ENCODE measurements at places on chromosomes 6 and 20. TPM values are rescaled to one million over a fixed set of nuclear protein-coding genes. Genes with fewer than 3 reads are reported as not detected.

- no peak for DNase-seq
Observed at GRCh38 chr20:13517831-13518230, 120.9 kb downstream of the TASP1 start.

DNA sequence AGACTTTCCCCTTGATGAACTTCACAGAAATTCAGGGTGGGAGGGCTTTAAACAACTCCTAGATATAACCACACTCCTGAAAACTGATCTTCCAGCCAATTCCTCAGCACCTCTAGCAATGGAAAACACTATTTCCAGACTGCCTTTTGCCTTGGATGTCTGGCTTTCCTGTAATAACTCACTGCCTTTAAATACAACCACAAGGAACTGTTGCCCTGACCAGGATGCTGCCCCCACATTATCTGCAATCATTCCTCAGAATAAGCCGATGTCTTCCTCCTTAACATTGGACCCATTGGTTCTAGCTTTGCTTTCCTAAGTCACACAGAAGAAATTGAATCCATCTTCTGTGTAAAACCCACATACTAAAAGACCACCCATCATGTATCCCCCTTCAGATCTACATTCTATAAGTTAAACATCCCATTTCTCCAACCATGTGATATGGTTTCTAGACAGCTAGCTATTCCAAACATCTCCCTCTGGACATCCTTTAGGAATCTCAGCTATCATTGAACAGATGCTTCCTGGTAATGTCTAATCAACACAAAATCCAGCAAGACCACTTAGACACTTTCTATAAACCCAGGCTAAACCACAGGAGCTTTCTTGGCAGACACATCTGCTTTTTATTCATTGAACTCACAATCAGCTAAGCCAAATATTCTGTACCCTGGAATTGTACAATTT is 95.9 kb upstream of the KCNQ5 start:
- DNase-seq, result no peak

FAM83C gene
- not detected for total RNA-seq

- DNase-seq, result no peak
Observed at GRCh38 chr20:59451066-59451630, 150.7 kb downstream of the EDN3 start.

UNC5CL gene
- 4.2 TPM for total RNA-seq

GRCh38 chr20:57481281-57481711 is 43.6 kb downstream of the CTCFL start:
- no peak for DNase-seq

- no peak for DNase-seq
Observed at GRCh38 chr20:53608456-53609452, 15.1 kb upstream of the ZNF217 start.

ULBP3 gene
- 1.6 TPM for total RNA-seq

DNA sequence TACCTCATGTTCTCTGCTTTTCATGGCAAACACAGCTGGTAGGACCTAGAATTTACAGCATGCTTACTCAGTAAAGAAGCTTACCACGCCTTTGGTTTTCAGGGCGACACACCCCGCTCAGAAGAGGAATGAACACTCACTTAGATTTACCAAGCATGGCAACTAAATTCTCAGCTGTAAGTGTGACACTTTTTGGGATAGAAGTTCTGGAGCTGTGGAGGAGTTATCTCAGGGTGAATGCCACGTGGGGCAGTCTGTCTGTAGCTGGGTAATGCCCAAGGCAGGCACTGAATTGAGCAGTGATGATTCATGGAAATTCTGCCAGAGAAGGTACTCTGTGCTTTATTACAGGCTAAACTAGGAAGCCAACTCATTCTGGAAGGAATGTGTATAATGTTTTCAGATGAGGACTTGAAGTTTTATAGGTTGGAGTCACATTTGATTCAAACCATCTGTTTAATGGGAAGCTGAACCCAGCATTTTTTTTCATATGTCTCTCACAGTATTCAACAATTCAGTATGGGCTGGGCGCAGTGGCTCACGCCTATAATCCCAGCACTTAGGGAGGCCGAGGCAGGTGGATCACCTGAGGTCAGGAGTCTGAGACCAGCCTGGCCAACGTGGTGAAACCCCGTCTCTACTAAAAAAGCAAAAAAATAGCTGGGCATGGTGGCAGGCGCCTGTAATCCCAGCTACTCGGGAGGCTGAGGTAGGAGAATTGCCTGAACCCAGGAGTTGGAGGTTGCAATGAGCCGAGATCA is 3.5 kb upstream of the PRIM2 start:
- DNase-seq, result no peak

DNA sequence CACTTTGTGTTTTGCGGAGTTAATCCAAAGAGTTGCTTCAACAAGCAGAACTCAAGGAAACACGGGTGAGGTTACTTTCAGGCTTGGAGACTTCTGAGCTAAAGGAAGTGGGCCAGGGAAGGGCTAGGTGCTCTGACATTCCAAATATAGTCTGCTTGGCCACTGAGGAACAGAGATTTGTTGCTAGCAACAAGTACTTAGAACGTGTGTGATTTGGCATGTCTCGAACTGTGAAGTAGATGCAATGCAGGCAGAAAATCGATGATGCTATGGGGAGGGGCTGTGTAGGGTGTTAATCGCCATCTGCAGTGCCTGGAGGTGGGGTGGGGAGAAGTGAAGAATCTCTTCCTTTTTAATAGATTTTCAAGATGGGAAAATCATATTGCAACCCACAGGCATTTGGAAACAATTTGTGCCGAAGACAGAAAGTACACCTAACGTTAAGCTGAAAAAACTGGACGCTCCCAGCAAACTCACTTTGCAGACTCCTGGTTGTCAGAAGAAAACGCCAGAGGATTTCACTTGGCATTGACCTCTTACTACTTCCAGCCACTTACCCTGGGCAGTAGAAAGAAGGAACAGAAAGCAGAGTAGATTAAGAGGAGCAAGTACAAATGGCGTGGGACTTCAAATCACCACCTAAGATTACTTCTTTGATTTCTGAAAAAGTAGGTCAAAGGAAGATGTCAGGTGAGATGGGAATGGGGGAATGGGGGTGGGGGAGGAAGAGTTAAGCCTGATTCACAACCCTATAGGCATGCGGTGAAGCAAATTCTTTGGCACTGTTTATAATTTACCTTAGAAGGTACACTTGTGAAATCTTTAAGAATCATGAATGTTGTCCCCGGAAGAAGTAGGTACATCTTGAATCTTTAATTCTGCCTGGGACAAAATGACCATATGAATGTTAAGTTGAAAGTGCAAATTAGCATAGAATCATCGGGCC is 314.1 kb downstream of the CD83 start:
- no peak for DNase-seq

GRCh38 chr6:134535831-134536230 is 217.9 kb upstream of the SGK1 start:
- DNase-seq, result no peak

DEFB132 gene
- total RNA-seq, result not detected

GRCh38 chr6:44531442-44532015 is 144.0 kb downstream of the CDC5L start:
- no peak for DNase-seq

DNA sequence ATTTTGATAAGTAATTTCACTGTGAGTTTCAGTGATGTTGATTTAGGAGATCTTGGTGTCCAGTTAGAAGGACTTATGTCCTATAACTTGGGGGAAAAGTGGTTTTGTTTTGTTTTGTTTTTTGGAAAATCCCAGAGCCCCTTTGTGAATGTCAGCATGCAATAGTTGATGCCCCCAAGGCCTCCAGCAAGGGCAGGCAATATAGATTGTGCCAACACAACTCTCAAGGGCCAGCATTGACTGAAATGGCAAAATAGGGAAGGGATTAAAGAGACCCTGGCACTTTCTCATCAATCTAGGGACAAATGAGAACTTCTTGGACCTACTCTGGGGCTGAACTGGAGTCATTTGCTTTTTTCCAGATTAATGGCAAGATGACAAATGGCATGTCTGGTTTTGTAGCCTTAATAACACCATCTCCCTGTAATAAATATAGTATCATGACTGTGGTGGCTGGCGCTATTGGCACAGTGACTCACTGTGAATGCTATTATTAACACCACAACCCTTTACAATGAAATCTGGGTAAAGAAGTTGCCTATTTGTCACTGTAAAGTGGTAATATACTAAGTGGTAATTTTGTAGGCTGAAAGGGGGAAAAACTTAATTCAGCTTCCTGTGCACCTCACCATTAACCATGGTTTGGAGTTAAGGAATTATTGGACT is 51.8 kb downstream of the ABRACL start:
- DNase-seq, result no peak

PLA2G7 gene
- not detected for total RNA-seq

SYCP2 gene
- 6.0 TPM for total RNA-seq

DNA sequence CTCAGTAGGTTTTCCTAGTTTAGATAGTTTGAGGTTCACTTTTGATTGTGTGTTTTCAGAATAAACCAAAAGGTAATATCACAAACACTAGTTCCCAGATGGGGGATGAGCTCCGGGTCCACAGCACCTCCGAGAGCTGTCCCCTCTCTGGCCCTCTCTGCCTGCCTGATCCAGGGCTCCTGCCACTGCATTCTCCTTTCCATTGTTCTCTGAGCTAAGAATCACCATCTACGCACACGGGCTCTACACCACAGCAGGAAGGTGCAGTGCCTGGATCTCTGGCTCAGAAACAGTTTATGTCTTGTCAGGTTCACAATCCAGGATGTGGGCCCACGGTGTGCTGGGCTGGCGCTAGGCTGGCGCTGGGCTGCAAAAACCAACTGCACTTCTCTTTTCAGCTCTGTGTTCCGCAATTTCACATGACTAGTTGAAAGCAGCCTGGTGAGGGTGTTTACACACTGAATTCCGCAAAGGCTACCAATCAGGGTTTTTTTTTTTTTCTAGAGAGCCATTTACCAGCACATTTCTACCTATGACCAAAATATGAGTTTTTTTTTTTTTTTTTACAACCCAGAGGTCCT is 167.5 kb downstream of the SOD2 start:
- DNase-seq, result no peak

DNA sequence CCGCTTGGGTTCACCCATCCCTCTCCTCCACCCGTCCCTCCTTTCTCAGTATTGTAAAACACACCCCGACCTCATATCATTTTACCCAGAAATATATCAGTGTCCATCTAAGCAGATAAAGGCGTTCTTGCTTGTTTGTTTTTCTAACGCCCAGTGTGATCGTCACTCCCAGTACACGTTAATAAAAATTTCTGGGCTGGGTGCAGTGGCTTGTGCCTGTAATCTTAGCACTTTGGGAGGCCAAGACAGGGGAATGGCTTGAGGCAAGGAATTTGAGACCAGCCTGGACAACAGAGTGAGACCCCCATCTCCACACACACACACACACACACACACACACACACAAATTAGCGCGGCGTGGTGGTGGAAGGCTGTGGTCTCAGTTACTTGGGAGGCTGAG is 24.4 kb upstream of the TFAP2C start:
- no peak for DNase-seq

DNA sequence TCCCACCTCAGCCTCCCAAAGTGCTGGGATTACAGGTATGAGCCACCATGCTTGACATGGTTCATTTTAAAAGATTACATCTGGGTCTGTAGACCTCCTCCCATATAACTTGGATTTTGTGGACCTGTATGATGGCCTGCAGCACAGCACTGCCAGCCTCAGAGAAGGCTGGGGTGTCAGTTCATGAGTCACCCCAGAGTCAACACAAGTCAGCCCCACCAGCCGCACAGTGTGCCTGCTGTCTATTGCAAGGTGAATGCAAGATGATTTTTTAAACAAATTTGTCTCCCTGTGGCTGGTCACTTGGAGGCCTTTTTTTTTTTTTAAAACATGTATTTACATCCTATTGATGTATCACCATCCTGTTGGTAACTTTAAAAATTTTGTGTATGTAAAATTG is 76.7 kb downstream of the RREB1 start:
- DNase-seq, result no peak

DNA sequence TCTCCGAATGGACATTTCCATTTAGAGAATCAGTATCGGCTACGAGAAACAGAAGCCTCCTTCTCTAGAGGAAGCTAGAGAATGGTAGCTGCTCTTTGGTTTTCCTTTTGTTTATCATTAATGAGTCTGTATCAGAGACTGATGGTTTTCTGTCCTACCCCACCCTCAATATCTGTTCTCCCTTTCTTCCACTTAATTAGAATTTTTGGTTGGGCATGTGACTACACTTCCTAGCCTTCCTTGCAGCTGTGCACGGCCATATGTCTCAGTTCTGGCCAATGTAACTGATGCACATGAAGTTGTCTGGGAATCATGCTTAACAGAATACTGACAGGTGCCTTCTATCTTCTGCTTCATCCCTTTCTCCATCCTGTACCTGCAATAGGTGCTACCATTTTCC is 19.0 kb downstream of the RNF24 start:
- no peak for DNase-seq

DNA sequence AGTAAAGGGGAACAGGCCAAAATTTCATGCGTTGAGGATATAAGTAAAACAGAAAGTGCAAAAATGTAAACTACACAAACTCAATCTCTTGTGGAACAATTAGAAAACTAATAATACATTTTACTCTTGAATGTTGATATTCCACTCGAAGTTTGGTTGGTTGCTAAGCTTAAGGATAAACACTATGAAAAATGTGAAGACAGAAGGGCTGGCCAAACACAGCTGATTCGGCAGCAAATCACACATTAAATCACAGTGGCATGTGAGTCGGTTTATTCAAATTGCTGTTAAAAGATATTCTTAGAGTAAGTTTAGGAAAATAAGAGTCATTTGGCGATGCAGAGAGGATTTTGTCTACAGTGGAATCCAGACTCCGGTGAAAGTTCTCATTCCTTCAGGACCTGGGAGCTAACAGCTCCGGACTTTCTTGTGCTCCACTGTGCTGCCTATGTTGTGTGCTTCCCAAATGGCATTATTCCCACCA is 1.4 kb upstream of the EPM2A start:
- DNase-seq, result no peak

DNA sequence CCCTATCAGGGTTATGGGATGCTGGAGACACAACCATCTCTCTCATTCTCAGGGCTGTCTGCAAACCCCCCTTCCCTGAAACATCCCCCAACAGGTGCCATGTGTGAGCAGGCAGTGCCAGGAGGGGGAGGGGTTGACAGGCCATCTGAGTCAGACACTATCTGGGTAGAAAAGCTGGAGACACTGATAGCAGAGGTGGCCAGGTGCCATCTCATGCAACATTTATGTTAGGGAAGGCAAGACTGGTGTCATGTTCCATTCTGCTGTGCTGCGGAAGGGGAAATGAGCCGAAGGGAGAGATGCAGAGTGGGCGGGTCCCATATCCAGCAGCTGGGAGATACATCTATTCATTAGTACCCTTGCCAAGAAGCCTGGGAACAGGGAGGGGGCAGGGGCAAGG is 3.5 kb downstream of the LHFPL5 start:
- DNase-seq, result no peak

- DNase-seq, result no peak
Observed at GRCh38 chr6:107173779-107174178, 58.5 kb upstream of the BEND3 start.

OGFR gene
- total RNA-seq, result 39.4 TPM

- DNase-seq, result no peak
Observed at GRCh38 chr6:74597840-74598239, 608.0 kb downstream of the COL12A1 start.

DNA sequence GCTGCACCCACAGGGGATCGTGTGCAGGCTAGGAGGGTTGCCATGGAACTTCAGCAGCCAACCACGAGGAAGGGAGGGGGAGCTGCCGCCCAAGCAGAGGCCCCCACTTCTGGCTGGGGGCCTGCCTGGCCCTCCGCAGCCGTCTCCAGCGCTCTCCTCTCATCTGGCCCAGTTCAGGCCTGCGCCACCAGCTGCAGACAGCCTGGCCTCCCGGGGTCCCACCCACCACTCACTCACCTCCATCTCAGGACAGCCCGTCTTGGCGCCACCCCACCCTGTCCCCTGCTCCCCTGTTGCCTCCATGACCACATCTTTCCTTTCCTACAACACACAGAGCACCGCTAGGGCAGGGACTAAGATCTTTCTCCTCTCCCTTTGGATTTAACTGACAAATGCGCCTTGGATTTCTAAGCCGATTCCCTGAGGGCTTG is 98.7 kb downstream of the ANKRD60 start:
- no peak for DNase-seq

All from T-helper 17 cell (primary cell).